Activated CD8-positive, alpha-beta T cell treated with anti-CD3 and anti-CD28 coated beads for 36 hours (primary cell): ENCODE measurements at places on chromosomes 5 and 9. TPM values are rescaled to one million over a fixed set of nuclear protein-coding genes. Genes with fewer than 3 reads are reported as not detected.

Gene SLC6A3
- total RNA-seq: not detected

GRCh38 chr5:62289813-62290212 is 16.2 kb upstream of the KIF2A start:
- no peak for DNase-seq

GRCh38 chr5:129367883-129368282 is 92.2 kb upstream of the ADAMTS19 start:
- DNase-seq: no peak

GRCh38 chr5:22504411-22504810 is 348.7 kb downstream of the CDH12 start:
- no peak for DNase-seq

GRCh38 chr9:36110434-36110833 is 26.1 kb upstream of the GLIPR2 start:
- DNase-seq: no peak

Gene SAXO1
- total RNA-seq: 0.07 TPM

DNA sequence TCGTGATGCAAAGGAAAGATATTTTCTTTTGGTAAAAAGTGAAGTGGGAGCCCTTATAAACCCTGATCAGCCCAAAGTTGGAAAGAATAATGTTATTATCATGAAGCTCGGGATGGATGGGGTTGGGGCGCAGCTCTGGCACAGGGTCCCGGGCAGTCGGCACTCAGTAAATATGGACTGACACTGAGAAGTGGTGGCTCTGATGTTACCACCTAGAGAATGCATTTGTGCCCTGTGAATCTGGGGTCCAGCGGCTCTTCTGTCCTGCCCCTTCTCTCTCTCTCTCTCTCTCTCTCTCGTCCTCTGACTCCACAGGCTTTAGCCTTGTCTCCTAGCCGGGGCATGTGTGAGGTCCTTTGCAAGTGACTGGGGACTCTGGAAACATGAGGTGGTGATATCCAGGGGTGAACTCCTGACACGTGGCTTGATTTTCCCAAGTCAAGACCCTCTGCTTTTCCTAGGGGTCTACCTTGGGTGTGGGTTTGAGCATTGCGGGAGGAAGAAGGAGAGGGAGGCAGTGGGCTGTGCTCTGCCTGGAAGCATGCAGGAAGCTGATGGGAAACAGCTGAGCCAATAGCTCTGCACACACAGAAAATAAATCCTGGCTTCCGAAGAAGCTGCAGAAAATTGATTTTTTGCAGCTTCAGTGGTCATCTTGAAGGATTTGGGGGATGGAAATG is 162.7 kb downstream of the MACROH2A1 start:
- no peak for DNase-seq

DNA sequence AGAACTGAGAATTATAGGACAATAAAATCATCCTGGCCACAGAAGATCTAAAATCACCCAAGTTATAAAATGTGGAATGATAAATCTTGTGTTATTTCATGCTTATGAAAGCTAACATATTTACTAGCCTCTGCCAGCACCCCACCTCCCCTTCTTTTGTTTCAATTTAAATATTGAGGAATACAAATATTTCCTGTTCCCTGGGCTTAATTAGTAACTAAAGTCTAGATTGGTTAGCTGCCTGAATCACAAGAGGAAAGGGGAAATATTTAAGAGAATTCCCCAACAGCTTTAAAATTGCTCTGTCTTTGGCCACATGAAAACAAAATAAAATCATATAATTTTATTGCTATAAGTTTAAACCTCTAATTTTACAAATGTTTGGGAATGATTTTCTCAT is 287.0 kb downstream of the PRELID2 start:
- DNase-seq: no peak

DNA sequence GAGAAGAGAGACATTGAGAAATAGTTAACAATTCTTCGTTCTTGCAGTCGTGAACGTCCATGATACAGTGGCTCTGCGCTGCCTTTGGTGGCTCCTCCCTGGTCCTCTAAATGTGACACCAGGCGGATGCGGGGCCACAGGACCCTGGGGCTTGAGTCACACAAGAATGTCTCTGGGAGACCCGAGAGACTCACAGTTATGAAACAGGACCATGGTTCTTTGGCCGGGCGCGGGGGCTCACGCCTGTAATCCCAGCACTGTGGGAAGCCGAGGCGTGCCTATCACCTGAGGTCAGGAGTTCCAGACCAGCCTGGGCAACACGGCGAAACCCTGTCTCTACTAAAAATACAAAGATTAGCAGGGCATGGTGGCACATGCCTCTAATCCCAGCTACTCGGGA is 767 bp upstream of the ZDHHC11 start:
- DNase-seq: no peak

Gene PAM
- total RNA-seq: 63.4 TPM

- DNase-seq: no peak
Measured at GRCh38 chr5:81249240-81249639, 16.1 kb downstream of the CKMT2 start.

DNA sequence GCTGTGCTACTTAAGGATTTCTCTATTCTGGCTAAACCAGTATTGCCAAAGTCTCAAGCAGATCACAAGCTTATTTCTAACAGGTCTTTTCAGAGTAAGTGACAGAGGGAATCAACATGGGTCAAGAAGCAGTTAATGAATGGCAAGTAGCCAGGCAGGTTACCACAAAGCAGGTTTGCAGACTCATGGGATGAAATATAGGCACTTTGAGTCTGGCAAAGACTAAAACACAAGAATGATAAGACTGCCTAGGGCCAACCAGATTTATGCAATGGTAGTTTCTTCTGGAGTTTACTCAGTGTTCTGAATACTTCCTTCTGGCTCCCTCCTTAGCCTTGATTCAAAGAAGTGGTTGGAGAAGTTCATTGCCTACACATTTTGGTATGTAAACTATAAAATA is 3.6 kb downstream of the HMGCS1 start:
- DNase-seq: no peak

- no peak for DNase-seq
Measured at GRCh38 chr5:23684103-23684502, 176.7 kb downstream of the PRDM9 start.

- no peak for DNase-seq
Measured at GRCh38 chr5:110105692-110106091, 416.0 kb downstream of the MAN2A1 start.

GRCh38 chr5:32589942-32590869 is 4.8 kb downstream of the SUB1 start:
- peak; percentile 42 for DNase-seq

- no peak for DNase-seq
Measured at GRCh38 chr5:74035521-74035937, 409.5 kb downstream of the ARHGEF28 start.

Gene FSD1L
- 1.3 TPM for total RNA-seq
